ENCODE measurements at places on chromosomes 4 and X.

- no peak for DNase-seq
Measured at GRCh38 chrX:120562569-120562926, 1.8 kb upstream of the CUL4B start.

DNA sequence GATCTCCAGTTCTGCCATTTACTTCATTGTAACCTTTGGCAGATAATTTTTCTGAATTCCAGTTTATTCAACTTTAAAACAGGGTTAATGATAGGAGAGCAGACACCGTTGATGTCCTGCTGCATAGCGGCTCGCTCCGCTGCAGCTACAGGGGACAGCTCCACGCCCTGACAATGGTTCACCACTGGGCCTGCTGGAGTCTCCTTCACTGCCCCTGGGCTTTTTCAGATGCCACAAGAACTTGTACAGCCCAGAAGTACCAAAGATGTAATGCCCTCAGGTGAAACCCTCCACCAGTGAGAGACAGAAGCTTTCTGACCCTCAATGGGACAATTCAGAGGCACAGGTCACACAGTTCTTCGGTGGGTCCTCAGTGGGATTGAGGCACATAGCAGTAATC, 22.7 kb upstream of the SEPTIN11 start:
- DNase-seq: no peak

GRCh38 chr4:159227984-159228383, 125.1 kb downstream of the RAPGEF2 start:
- no peak for DNase-seq

DNA sequence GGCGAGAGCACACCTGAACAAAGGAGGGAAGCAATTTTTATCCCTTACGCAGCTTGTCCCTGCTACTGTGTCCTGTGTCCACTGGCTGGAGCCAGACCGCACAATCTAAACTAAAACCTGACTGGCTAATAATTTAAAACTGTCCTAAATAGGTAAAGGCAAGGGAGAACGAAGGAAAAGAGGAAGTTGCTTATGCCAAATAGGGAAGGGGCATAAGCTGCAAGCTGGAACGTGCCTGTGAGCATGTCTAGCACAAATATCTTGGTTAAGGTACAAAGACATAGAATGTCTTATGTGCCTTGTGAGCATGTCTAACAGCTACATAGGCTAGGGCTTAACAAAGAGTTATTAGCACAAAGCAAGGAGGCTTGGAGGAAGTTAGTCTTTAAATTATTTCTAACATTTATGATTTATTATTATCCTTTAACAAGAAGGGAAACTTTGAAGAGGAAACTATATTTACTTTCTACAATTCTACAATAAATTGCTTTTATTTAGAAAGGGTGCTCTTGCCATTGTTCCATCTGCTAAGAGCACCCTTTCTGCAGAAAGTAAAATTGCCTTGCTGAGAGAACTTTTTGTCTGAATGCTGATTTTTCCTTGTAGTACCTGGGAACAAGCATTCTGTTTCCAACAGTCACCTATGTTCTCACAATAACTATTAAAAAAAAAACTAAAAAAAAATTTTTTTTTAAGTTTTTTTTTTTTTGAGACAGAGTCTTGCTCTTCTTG, 80.6 kb upstream of the CBR4 start:
- DNase-seq: no peak

- no peak for DNase-seq
Measured at GRCh38 chrX:22059775-22060174, 27.6 kb downstream of the PHEX start.
